Mesothelial cell of epicardium (in vitro differentiated cells): ENCODE measurements at places on chromosomes 2 and 18.

GRCh38 chr18:36468161-36468560 is 170.6 kb downstream of the FHOD3 start:
- peaks cover 6% of the 10 kb centered on the region for H3K4me1 ChIP-seq
- no peak for DNase-seq
- no peaks in the 10 kb centered on the region for H3K27me3 ChIP-seq
- no peak overlapping the region for H3K4me3 ChIP-seq

- H3K27me3 ChIP-seq = no peaks in the 10 kb centered on the region
- H3K36me3 ChIP-seq = peaks cover 17% of the 10 kb centered on the region
- H3K4me3 ChIP-seq = no peak overlapping the region
- peaks cover 7% of the 10 kb centered on the region for H3K4me1 ChIP-seq
- no peak overlapping the region for H3K27ac ChIP-seq
- DNase-seq = no peak
Measured at GRCh38 chr2:119826370-119826961, 66.7 kb downstream of the PTPN4 start.

DNA sequence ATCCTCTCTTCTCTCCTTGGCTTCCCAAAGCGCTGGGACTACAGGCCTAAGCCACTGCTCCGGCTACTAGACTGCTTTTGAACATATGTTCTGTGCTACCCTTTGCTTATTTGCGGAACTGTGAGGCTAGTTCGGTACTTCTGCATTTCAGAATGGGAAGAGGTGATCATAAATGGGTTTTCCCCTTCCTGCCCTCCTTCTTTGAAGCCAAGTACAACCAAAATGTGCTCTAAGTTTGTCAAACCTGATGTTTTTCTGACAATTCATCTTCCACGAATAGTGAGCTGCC is 1.7 kb upstream of the ESCO1 start:
- peak overlapping the region; percentile 34 for H3K4me3 ChIP-seq
- no peak for DNase-seq
- H3K27ac ChIP-seq = peak overlapping the region; percentile 39
- H3K27me3 ChIP-seq = no peaks in the 10 kb centered on the region
- peaks cover 11% of the 10 kb centered on the region for H3K4me1 ChIP-seq

GRCh38 chr2:140567734-140568133 is 1563.1 kb downstream of the LRP1B start:
- H3K4me1 ChIP-seq = no peaks in the 10 kb centered on the region
- no peak overlapping the region for H3K27ac ChIP-seq
- H3K36me3 ChIP-seq = no peaks in the 10 kb centered on the region
- no peaks in the 10 kb centered on the region for H3K27me3 ChIP-seq

GRCh38 chr2:161571051-161571429 is 53.2 kb upstream of the SLC4A10 start:
- DNase-seq = no peak
- no peaks in the 10 kb centered on the region for H3K36me3 ChIP-seq
- peaks cover 16% of the 10 kb centered on the region for H3K27me3 ChIP-seq
- H3K4me1 ChIP-seq = no peaks in the 10 kb centered on the region
- no peak overlapping the region for H3K27ac ChIP-seq

- H3K27ac ChIP-seq = no peak overlapping the region
- no peak overlapping the region for H3K4me3 ChIP-seq
- H3K4me1 ChIP-seq = no peaks in the 10 kb centered on the region
- H3K27me3 ChIP-seq = peaks cover 10% of the 10 kb centered on the region
- no peaks in the 10 kb centered on the region for H3K36me3 ChIP-seq
- DNase-seq = no peak
Measured at GRCh38 chr18:69383186-69383585, 17.5 kb upstream of the DOK6 start.

GRCh38 chr2:26861610-26862224 is 13.8 kb downstream of the DPYSL5 start:
- H3K4me1 ChIP-seq = no peaks in the 10 kb centered on the region
- no peaks in the 10 kb centered on the region for H3K36me3 ChIP-seq
- peaks cover 61% of the 10 kb centered on the region for H3K27me3 ChIP-seq
- no peak overlapping the region for H3K27ac ChIP-seq
- no peak for DNase-seq
- no peak overlapping the region for H3K4me3 ChIP-seq

GRCh38 chr2:218366621-218367414 is 10.2 kb downstream of the CATIP start:
- no peaks in the 10 kb centered on the region for H3K36me3 ChIP-seq
- H3K4me3 ChIP-seq = peak overlapping the region; percentile 65
- H3K4me1 ChIP-seq = peaks cover 11% of the 10 kb centered on the region
- H3K27ac ChIP-seq = peak overlapping the region; percentile 6

DNA sequence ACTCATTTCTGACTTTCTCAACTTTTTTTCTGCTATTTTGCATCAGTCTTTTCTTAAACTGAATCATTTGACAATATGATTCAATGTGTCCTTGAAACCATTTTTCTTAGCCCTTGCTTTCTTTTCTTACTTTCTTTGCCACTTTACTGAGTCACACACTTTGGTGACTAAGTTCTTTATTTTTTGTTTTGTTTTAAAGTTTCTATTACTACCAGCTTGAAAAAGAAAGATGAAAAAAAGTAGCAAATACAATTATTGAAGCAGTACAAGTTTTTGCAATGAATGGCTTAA is 116.5 kb downstream of the DOCK10 start:
- H3K27ac ChIP-seq = no peak overlapping the region
- no peak overlapping the region for H3K4me3 ChIP-seq
- no peak for DNase-seq

DNA sequence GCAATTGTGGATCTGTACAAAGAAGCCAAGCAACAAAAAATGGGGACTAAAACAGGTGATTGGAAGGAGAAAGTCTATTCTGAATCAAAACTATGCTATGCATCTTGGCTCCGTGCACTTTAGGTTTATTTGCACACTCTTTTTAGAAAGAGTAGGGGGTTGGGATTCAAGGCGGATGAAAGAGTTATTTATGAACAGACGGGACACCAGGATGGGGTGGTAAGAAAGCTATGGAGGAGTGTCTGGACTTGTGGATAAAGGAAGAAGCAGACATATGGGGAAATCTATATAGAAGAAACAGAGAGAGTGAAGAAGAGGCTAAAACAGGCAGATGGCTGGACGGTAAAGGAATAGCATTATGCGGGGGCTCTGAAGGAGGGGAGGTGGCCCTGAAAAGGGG is 57.8 kb downstream of the TCF4 start:
- peaks cover 26% of the 10 kb centered on the region for H3K4me1 ChIP-seq
- no peaks in the 10 kb centered on the region for H3K27me3 ChIP-seq
- peaks cover 4% of the 10 kb centered on the region for H3K36me3 ChIP-seq
- no peak for DNase-seq
- H3K27ac ChIP-seq = no peak overlapping the region
- no peak overlapping the region for H3K4me3 ChIP-seq

DNA sequence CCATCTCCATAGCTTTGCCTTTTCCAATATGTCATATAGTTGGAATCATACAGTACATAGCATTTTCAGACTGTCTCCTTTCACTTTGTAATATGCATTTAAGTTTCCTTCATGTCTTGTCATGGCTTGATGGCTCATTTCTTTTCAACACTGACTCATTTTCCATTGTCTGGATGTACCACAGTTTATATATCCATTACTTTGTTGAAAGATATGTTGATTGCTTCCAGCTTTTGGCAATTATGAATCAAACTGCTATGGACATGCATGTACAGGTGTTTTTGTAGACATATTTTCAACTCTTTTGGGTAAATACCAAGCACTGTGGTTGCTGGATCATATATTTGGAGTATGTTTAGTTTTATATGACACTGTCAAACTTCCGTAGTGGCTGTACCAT is 26.3 kb downstream of the ACSL3 start:
- peaks cover 8% of the 10 kb centered on the region for H3K36me3 ChIP-seq
- no peak overlapping the region for H3K4me3 ChIP-seq
- peaks cover 51% of the 10 kb centered on the region for H3K4me1 ChIP-seq
- DNase-seq = no peak
- no peaks in the 10 kb centered on the region for H3K27me3 ChIP-seq

DNA sequence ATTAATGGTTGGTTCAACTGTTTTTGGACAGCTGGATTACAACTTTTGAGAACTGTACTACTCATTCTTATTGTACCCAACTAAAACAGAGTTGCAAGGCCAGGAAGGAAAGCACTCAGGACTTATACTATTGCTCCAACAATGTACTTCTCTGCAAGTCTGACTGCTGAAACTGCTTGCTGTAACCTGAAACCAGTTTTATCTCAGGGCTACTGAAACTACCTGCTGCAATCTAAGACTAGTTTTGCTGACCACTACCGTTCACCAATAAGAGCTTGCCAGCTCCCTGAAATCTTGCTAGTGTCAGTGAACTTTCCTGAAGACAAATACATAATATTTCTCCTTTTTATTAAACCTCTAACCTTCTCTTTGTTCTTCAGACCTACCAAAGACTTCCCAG is 157.3 kb downstream of the CDCA7 start:
- DNase-seq = no peak
- peaks cover 23% of the 10 kb centered on the region for H3K27me3 ChIP-seq
- H3K27ac ChIP-seq = no peak overlapping the region
- no peaks in the 10 kb centered on the region for H3K36me3 ChIP-seq
- H3K4me1 ChIP-seq = peaks cover 2% of the 10 kb centered on the region
- H3K4me3 ChIP-seq = no peak overlapping the region

DNA sequence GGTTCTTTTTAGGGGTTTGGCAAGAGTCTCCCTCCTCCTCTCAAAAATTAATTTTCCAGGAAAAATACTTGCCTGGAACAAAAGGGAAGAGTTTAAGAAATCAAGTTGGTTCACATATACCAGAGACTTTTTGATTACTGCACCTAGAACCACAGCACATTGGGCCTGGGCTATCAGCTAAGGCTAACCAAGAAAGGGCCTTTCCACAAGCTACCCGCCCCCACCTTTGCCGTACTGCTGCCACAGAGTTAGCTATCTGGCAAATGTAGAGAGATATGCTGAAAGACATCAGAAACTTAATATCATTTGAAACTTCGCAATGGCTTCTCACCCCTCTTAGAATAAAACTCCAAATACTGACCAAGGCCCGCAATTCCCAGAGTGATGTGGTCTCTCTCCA is 76.9 kb downstream of the AAK1 start:
- no peak for DNase-seq
- H3K36me3 ChIP-seq = no peaks in the 10 kb centered on the region
- no peaks in the 10 kb centered on the region for H3K27me3 ChIP-seq
- H3K4me3 ChIP-seq = no peak overlapping the region
- H3K27ac ChIP-seq = no peak overlapping the region
- H3K4me1 ChIP-seq = peaks cover 7% of the 10 kb centered on the region

DNA sequence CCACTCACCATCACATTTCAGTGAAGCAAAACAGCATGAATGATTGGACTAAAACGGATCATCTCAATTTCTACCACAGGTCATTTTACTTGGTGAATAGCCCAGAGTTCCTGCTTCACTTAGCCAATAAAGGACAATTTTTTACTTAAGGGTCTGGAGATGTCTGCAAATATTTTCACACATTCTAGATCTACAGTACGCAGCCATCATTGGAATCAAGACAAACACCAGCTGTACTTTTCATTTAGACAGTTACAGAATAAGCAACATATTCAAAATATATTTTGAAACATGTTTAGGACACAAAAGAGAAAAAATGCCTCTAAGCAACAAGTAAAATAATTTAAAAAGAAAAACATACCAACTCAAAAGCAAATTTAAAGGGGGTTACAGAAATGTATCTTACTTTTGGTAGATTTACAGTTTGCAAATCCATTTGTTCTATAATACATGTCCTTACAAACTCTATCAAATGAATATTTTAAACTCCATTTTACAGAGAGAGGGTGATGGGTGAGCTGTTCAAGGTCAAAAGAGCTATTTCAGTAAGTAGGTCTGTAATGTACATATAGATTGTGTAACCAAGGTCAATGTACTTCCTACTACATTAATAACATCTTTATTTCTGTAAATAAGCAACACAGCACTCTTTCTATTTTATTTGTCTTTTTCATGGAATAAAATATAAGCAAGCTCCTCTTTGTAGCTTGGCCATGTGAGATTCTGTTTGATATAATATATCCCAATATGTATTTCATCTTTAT is 13.4 kb downstream of the PPP1R1C start:
- no peak for DNase-seq
- H3K27ac ChIP-seq = no peak overlapping the region
- H3K4me3 ChIP-seq = no peak overlapping the region
- H3K27me3 ChIP-seq = no peaks in the 10 kb centered on the region

DNA sequence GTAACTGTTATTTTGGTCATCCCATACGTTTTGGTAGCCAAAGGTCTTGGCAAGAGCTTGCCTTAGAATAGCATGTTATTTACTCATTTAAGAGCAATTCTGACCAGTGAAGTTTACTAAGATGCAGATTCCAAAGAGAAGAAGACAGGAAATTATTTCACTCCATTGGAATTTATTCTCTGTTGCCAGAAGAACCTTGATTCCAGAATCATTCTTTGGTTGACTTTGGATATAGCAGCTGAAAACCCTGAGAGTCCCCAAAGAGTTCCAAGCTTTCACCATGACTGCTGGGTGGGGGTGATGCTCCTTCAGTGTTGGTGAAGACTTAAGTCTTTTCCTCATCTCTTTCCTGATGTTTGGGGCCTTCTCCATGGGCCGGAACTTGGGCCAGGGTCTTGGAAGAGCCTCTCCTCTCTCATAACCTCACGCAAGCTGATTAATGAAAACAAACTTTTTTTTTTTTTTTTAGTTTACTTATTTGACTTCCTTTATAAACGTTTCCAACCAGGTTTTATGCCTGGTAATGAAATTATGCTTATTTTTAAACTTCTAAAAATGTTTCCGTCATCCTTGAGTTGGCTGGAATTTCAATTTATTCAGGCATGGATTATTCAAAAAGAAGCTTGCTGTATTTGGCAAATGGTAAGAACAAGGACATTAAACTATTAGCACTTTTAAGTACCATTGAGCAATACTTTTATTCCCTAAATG is 192.0 kb downstream of the MTX2 start:
- no peak overlapping the region for H3K27ac ChIP-seq
- H3K4me3 ChIP-seq = no peak overlapping the region
- H3K27me3 ChIP-seq = peaks cover 82% of the 10 kb centered on the region
- H3K4me1 ChIP-seq = no peaks in the 10 kb centered on the region
- H3K36me3 ChIP-seq = no peaks in the 10 kb centered on the region
- DNase-seq = no peak

DNA sequence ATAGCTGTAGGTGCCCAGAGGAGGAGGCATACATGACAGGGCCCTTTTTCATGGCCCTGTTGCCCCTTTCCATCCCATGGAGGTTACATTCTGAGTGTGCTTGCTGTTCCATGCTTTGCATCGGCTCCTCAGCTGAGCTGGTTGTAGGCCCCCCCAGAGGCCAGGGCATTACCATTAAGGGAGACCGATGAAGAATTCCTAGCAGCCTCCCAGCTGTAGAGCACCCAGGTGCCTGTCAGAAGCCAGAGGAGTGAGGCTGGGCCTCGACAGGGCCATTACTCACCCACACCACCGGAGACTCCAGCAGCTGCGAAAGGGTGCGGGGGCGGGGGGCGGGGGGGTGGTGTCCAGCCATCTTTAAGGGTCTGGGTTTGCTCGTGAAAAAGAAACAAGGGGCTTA is 72.2 kb downstream of the GALNT14 start:
- no peaks in the 10 kb centered on the region for H3K36me3 ChIP-seq
- no peak overlapping the region for H3K27ac ChIP-seq
- no peak for DNase-seq
- peaks cover 7% of the 10 kb centered on the region for H3K4me1 ChIP-seq

GRCh38 chr18:45995461-45995860 is 28.3 kb upstream of the EPG5 start:
- no peaks in the 10 kb centered on the region for H3K4me1 ChIP-seq
- H3K4me3 ChIP-seq = no peak overlapping the region
- peaks cover 6% of the 10 kb centered on the region for H3K36me3 ChIP-seq
